ENCODE measurements at places on chromosomes 6 and 20. TPM values are rescaled to one million over a fixed set of nuclear protein-coding genes. Genes with fewer than 3 reads are reported as not detected.

C6orf141 gene
- total RNA-seq = not detected

GMDS gene
- 28.6 TPM for total RNA-seq

FAM209A gene
- 1.0 TPM for total RNA-seq

KLC4 gene
- 11.1 TPM for total RNA-seq

BMP2 gene
- not detected for total RNA-seq

DNA sequence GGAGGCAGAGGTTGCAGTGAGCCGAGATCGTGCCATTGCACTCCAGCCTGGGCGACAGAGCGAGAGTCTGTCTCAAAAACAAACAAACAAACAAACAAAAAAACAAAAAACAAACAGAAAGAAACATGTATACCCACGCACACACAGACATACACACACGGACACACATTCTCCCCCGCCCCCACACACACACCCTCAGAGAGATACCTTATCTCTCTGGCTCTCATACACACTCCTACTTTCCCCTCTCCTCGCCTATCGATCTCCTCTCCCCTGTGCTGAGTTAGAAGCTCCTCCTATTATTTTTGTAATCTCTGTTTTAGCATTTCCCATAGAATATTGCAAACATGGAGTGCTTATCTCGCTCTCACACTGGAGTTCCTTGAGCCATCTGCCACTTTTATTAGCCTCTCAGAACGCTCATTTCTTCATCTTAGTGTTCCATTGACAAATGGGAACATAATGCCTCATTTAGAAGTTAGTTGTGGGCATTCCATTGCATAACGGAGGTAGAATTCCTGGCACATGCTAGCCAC lies 144.2 kb upstream of the CITED2 start:
- no peaks in the 10 kb centered on the region for H3K4me1 ChIP-seq
- H3K27ac ChIP-seq = no peak overlapping the region
- DNase-seq = no peak
- H3K27me3 ChIP-seq = no peaks in the 10 kb centered on the region
- no peaks in the 10 kb centered on the region for H3K36me3 ChIP-seq
- H3K4me3 ChIP-seq = no peak overlapping the region

- H3K36me3 ChIP-seq = no peaks in the 10 kb centered on the region
- H3K4me3 ChIP-seq = no peak overlapping the region
- no peak for DNase-seq
- H3K27ac ChIP-seq = no peak overlapping the region
Measured at GRCh38 chr20:16314748-16315159, 258.5 kb downstream of the KIF16B start.

DNA sequence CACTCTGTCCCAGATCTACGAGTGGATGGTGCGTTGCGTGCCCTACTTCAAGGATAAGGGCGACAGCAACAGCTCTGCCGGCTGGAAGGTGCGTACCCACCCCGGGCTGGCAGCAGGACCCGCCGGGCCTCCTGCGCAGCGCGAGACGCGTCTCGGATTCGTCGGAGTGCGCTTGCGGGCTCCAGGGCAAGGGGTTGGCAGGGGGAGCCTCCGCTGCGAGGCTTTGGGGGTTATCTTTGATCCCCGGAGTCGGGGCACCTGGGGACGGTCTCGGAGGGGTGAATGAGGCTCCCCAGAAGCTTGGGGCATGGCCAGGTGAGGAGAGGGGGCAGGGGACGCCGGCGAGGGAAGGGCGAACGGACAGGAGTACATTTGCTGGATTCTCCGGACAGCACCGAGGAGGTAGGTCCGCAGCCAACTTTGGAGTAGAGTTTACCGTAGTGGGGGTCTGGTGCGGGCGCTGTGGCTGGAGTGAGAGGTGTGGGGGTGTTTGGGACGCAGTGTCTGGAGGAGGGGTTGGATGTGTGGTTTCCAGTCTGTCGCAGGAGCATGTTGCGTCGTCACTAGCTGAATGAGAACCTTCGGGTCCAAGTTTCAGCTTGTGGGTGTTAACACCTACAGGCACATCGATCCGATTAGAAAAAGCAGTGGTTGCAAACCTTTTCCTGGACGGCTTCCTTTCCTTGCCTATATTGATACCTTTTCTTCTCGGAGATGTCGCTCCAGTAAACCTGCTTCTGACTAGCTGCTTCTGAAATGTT lies 1.2 kb downstream of the FOXO3 start:
- no peaks in the 10 kb centered on the region for H3K27me3 ChIP-seq
- no peak for DNase-seq
- H3K4me1 ChIP-seq = peaks cover 57% of the 10 kb centered on the region
- H3K27ac ChIP-seq = no peak overlapping the region
- no peak overlapping the region for H3K4me3 ChIP-seq
- no peaks in the 10 kb centered on the region for H3K36me3 ChIP-seq

DNA sequence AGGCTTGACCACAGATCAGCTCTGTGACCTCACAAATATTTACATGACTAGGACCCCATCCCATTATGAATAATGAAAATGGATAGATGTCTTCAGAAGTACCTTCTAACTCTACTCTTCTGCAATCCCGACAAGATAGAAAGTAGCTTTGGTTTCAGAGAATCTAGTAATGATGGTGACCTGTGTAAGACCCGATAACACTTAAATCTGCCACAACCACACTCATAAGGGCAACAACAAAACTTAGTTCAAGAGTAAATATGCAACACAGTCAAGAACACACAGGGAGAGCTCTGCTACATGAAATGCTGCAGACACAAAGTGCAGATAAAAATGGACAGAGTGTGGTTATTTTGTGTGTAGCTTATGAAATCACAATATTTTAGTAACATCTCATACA lies 9.6 kb downstream of the CHD6 start:
- H3K27me3 ChIP-seq = no peaks in the 10 kb centered on the region
- peaks cover 17% of the 10 kb centered on the region for H3K4me1 ChIP-seq
- no peak for DNase-seq

- no peak for DNase-seq
- no peaks in the 10 kb centered on the region for H3K4me1 ChIP-seq
- H3K27ac ChIP-seq = no peak overlapping the region
Measured at GRCh38 chr6:119678961-119679360, 329.4 kb upstream of the MAN1A1 start.

DNA sequence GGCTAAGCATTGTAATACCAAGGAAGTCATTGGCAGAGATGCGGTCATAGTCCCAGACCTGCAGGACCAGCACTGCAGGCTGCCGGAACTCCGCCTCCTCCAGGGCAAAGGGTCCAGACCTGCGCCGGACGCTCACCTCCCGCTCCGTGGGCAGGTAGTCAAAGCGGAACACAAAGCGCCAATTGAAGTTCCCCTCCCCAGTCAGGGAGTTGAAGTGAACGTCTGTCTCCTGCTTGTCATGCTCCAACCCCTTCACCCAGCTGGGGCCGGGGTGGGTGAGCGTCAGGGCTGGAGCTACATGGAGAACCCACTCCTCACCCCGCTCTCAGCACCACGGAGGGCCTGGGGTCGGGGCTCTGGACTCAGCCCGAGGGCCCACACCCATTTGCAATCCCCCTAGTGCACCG lies 18.2 kb downstream of the ERGIC3 start:
- no peak overlapping the region for H3K27ac ChIP-seq
- no peaks in the 10 kb centered on the region for H3K4me1 ChIP-seq
- H3K4me3 ChIP-seq = no peak overlapping the region
- no peaks in the 10 kb centered on the region for H3K27me3 ChIP-seq
- no peak for DNase-seq

DNA sequence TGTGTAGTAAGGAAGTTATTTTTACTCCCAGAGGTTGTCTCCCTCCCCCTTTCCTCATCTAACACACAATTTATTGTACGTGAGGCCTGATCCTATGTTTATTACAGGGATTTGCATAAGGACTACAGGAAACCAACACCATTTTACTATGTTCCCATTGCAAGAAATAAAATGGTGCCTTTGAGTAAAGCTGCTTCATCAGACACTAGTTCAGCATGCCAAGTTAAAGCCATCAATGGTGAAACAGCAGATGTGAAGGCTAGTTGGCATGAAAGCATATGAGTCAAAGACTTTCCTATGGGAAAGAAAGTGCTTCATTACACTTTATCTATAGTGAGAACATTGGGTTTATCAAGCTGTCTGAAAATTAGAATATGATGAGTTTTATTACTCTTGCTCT lies 543.0 kb downstream of the GRIK2 start:
- H3K27me3 ChIP-seq = no peaks in the 10 kb centered on the region
- no peak for DNase-seq
- H3K36me3 ChIP-seq = no peaks in the 10 kb centered on the region
- H3K4me1 ChIP-seq = no peaks in the 10 kb centered on the region
- H3K27ac ChIP-seq = no peak overlapping the region

All from CD8-positive, alpha-beta memory T cell (primary cell).